ENCODE measurements at places on chromosomes 3 and 15. TPM values are rescaled to one million over a fixed set of nuclear protein-coding genes. Genes with fewer than 3 reads are reported as not detected.

DNA sequence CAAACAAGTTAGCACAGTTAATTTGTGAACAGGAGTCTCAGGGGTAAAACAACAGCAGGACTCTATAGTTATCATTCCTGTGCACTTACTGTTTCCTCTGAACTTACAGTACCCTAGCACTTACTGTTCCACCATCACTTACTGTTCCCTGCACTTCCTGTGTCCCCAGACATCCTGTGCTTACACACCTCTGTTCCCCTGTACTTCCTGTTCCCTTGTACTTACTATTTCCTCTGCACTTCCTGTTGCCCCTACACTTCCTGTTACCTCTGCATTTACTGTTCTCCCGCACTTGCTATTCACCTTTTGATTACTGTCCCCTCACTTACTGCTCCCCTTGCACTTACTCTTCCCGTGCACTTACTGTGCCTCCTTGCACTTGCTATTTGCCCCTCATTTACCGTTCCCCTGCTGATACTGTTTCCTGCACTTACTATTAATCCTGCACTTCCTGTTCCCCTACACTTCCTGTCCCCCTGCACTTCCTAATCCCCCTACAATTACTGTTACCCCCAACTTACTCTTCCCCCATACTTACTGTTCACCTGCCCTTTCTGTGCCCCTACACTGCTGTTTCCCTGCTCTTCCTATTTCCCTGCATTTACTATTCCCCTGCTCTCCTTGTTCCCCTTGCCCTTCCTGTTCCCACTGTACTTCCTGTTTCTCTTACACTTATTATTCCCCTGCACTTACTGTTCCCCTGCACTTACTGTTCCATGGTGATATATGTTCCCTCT, 30.3 kb downstream of the TPRA1 start:
- DNase-seq, result no peak

- DNase-seq, result no peak
These were observed 446.5 kb downstream of the GRM7 start for GRCh38 chr3:7307410-7307809.

GRCh38 chr3:169886671-169887070, 16.9 kb upstream of the LRRC31 start:
- DNase-seq, result no peak

DNA sequence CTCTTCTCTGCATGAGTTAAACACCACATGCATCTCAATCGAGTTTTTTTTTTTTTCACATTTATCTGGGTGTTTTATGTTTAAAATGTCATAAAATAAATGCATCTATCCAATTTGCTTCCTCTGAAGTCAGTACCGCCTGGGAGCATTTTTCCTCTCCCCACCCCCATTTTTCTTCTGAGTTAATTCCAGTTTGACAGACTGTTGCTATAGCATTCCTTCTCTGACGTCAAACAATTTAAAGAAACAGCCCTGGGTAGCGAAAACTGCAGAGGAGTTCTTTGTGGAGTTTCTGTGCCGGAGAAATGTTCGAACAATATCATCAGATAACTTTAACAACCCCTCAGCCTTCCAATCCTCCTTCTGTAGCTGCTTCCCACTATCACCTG, 900 bp upstream of the GNB4 start:
- no peak for DNase-seq

DNA sequence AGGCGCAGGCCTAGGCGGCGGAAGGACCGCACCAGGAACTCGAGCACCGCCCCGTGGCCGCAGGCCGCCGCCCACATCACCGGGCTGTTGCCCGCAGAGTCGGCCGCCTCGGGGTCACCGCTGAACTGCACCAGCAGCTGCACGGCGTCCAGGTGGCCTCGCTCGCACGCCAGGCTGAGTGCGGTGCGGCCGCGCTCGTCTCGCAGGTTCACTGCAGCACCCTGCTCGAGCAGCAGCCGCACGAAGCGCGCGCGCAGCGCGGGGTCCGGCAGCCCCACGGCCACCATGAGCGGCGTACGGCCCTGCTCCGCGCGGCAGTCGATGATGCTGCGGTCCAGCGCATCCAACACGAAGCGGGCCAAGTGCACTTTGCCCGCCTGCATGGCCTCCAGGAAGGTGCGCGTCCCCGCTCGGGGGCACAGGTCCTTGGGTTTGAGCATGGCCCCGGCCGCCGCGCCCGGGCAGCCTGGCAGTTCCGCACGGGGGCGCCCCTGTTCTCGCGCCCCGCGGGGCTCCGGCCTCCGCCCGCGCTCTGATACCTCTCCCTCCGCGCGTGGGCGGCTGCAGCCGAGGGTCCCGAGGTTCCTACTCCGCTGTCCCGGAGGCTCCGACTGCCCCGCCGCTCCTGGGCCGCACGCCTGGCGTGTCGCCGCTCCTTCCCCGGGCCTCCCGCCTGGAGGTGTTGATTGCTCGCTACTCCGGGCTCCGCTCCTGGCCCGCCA, 556 bp downstream of the ANKRD63 start:
- DNase-seq, result peak; percentile 39

DNA sequence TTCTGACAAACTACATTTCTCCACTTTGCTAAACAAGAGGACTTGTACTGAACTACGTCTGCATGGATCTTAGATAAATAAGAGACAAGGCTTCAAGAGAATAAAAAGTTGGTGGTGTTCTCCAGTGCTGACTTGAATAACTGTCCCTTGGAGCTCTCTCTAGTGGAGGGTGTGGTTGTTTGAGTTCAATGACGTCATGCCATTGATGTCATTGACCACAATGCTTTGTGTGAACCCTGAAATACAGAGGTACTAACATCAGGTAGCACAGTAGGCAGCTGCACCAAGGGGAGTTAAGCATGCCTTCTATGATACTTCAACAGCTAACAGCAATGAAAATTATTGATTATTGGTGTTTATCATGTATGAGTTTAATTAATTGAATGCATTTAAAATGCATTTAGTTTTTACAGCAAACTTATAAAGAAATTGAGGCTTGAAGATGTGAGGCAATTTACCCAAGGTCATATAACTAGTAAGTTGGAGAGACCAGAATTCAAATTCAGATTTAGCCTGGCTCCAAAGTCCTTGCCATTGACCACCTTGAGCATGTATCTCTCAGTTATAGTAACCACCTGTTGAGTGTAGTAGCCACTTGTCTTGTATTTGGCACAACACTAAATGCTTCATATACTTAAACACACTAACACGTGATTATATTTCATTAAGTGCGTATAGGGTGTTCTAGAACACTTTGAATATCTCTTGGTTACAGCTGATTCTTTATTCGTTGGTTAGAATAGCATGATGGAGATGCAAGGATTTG, 126.0 kb upstream of the ANKRD28 start:
- peak; percentile 5 for DNase-seq

GRCh38 chr15:46856839-46857502, 860.3 kb upstream of the SEMA6D start:
- DNase-seq, result no peak

KBTBD13 gene
- polyA plus RNA-seq, result not detected

RBSN gene
- 20.3 TPM for polyA plus RNA-seq

DNA sequence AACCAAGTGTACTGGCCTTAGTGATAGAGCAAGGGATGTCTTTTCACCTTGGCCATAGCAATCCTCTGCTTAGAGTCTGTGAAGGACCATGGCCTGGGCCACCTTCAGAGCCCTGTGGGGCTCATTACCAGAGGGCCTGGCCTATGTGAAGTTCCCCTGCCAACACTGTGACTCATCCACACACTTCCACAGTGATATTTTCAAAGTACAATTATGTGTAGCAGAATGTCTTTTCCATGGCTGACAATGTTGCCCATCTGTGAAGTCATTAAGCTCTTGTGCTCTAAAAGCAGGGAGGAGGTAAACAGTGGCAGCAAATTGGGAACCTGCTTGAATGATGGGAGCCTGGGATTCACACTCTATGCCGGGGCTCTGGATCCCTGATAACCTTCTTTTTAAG, 12.2 kb upstream of the CACNA1D start:
- no peak for DNase-seq

DNA sequence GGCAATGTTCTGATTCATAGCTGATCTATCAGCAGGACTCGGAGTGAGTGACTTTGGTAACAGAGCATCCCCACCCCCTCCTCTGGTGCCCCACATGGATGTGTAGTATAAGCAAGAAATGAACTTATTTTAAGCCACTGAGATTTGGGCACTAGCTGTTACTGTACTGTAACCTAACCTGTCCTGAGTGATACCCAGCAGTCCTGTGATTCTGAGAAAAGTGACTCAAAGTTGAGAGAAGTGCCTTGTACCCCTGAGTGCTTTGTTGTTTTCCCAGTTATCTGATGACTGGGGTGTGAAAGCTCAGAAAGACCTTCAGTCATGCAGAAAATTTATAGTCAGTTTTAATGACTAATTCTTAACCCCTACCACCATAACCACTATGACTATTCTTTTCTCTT, 439.9 kb upstream of the RBMS3 start:
- DNase-seq, result no peak

- no peak for DNase-seq
These were observed 247.4 kb upstream of the TPM1 start for GRCh38 chr15:62795171-62795570.

DNA sequence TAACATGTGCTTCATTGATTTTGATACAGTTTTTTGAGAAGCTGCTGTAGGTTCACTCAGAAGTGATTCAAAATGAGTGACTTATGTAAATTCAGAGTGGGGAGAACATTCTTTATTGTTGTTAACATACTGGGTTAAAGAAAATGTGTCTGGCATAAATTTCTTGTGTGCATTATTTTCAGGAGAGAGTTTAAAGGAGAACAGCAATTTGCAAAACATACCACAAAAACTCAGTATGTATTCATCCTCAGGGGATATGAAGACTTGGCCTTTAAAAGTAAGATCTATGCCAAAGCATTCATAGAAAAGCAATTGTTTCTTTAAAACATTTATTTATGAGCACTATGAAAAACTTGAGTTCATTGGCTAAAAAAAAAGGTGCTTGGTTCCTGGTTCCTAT, 1089.8 kb downstream of the ROBO2 start:
- DNase-seq, result no peak

PSMD2 gene
- 183 TPM for polyA plus RNA-seq

DNA sequence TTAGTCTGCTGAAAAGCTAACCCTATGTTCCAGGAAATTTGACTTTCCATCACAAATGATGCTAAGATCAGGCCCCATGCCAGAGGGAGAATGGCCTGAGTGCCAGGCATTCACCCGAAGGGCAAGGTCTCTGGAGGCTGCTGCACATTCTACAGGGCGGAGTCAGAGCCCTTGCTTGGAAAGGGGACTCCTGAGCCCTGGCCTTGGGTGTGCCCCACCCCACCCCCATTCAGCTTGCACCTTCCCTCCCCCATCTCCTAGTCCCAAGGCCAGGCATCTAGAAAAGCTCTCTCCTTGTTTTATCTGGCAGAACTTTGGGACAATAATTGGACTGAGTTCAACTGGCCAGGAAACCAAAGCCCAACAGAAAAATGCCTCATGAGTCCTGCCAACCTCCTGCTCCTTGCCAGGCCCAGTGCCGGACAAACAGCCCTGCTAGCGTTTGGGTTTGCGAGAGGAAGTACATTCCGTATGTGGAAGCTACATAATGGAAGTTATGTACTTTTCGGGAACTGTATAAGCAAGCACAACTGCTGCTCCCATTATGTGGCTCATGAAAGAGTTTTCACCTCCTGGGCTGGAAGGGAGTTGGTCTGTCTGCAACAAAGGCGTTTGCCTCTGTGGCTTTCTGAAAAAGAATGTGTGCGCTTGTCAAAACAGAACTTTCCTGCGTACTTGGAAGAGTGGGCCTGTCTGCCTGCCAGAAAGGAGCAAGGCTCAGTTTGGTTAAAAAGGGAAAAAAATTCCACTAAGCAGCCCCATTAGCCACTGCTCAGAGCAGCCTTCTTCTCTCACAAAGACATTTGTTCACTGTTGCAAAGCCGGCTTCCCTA, 321.5 kb upstream of the CTNNB1 start:
- no peak for DNase-seq

SPINK8 gene
- not detected for polyA plus RNA-seq

DNA sequence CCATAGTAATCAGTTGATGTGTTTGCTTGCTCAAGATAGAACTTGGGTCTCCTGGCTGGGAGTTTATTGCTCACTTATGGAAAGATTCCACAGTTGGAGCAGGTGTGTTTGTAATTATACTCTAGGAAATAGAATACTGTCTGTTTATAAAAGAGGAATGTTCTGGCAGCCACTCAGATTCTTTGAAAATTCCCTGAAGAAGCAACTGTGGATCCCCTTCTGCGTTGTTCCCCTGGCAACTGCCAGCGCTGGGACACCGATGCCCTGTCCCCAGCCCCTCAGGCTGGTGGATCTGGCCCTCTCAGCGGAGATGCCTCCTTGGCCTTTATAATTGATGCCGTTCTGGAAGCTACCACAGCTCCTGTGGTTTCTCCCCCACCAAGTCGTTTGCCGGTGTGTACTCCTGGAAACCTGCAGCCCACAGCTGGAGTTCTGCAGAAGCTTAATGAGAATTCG, 225.9 kb downstream of the ITPR1 start:
- no peak for DNase-seq

PLIN1 gene
- polyA plus RNA-seq, result not detected

DNA sequence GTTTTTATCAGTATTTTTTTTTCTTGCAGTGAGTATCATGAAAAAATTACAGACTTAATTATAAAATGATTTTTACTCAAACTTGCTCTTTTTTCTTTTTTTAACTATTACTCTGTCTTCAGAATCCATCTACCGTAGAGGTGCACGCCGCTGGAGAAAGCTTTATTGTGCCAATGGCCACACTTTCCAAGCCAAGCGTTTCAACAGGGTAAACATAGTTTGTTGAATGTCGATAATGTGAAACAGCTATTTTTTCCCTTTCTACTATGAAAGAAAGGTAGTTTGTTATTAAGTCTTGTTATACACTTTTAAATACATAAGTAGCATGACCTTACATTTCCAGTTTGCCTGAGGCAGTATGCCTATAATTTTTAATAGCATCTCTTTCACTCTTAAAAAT, 45.6 kb downstream of the PRKCI start:
- DNase-seq, result no peak

GRCh38 chr15:69143756-69144436, 16.5 kb upstream of the GLCE start:
- DNase-seq, result no peak

DNA sequence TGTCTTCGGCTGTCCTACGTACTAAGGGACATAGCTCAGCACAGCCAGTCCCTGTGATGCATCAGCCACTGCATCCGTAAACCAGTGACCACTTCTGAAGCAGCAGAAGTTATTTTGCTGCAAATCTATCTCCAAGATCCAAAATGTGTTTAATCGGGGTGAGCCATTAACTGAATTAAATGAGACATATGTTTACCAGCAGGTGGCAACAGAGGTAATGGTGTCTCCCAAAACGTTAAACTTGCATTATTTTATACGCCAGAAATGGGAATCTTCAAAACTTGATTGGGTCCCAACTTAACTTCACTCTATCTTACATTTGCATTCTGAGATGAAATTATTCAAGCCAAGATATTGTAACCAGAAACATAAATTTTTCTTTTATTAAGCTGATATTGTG, 75.3 kb upstream of the BOC start:
- DNase-seq, result no peak

DNA sequence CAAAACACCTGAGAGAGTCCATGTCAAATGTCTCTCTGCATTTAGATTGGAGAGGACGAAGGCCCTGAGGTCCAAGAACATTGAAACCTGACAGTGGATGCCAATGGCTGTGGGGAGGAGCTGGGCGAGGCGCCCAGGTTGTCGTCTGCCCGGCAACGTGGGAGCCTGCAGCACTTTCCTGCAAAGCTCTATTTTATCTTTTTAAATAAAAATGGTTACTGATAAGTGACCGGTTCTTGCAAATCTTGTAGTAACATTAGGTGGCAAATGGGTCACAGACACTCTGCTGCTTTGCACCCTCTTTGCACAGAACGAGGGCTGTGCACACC, 19.5 kb upstream of the FANCD2 start:
- DNase-seq, result no peak

GRCh38 chr3:122974764-122975162, 52.8 kb downstream of the SEMA5B start:
- DNase-seq, result peak; percentile 26

GOLGA8S gene
- not detected for polyA plus RNA-seq

Measured in naive thymus-derived CD8-positive, alpha-beta T cell (primary cell).